NCI-H510A (cell line): ENCODE measurements at places on chromosomes 12 and 14.
A peak's percentile ranks its signal among the peaks of the same experiment; 100 is the strongest.

DNA sequence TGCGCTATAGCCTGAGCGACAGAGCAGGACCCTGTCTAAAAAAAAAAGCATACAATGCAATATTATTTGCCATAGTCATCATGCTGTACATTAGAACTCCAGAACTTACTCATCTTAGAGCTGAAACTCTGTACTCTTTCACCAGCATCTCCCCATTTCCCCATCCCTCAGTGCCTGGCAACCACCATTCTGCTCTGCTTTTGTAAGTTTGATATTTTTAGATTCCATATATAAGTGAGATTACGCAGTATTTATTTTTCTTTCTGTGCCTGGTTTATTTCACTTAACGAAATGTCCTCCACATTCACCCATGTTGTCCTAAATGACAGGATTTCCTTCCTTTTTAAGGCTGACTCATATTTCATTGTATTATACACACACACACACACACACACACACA, 121.8 kb downstream of the BBS10 start:
- no peak for DNase-seq

DNA sequence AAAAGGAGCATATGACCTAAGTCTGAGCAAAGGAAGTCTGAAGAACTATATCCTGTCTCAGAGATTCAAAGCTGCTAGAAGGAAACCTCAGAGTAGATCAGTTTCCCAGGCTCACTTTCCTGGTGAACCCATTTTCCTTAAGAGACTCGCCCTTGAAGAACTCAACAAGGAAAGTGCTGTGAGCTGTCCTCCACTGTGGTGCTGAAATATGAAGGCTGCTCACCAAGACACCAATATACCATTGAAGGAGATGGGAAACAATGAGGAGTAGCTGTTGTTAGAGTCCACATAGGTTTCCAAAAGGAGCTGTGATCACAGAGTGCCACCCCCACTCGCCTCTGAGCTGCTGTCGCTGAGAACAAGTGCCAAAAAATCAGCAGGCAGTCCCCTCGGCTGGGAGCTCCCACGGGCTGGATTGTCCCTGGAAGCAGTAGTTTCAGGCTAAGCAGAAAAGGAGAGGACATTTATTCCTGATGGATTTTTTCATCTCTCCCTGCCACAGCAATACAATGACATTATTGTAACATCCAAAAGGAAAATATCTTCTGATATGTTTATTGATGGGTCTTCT, 282.1 kb downstream of the RPS29 start:
- no peak for DNase-seq

- DNase-seq, result no peak
Observed at GRCh38 chr12:24900196-24900595, 48.7 kb downstream of the BCAT1 start.

- DNase-seq, result no peak
Observed at GRCh38 chr12:74349925-74350324, 187.7 kb upstream of the ATXN7L3B start.

DNA sequence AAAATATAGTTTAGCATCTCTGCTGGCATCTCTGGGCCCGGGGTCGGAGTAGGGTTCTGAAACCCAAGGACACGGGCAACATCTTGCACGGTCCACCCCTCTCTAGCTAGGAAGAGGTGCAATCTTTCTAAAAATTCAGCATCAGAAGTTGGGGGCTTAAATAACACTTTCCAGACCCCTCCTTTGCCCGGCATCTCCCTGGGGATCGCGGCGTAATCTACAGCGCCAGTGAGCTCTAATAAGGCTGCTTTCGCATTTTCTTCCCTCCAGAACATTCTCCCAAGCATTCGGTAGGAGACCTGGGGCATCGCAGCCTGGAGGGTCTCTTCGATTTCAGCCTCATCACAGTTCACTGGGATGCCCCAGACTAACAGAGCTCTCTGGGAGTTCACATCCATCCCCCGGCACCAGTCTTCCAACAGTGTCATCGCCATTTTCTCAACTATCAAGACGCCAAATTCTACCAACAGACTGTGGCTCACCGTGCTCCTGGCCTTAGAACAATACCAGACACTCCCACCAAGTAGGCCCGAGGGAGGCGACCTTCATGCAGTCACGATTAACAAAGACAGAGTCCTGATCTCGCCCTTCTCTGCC, 880 bp downstream of the PNMA1 start:
- DNase-seq, result no peak

DNA sequence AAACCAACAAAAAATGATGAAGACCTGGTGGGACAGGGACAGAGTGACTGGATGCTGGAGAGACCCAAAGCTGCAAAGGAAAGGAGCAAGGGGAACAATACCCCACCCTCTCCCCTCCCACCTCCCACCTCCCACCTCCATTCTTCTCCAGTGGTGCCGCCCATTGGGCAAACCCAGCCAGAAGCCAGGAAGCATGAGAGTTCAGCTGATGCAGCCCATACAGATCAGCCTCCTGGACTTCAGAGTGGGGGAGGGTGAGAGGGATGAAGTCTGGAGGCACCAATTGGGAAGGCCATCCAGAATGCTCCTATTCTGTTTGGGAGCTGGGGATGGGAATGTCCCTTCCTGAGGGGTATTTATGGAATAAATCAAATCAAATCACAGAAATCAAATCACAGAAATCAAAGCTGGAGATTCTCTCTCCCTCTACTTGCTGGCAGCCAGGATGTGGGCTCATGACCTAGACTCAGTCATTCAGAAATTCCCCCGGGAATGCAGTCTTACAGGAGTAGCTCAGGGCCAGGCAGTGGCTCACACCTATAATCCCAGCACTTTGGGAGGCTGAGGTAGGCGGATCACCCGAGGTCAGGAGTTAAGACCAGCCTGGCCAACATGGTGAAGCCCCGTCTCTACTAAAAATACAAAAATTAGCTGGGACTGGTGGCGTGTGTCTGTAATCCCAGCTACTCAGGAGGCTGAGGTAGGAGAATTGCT, 31.1 kb downstream of the IRF2BPL start:
- no peak for DNase-seq

- DNase-seq, result no peak
Observed at GRCh38 chr12:62903151-62903550, 31.8 kb downstream of the PPM1H start.

- DNase-seq, result no peak
Observed at GRCh38 chr12:30909349-30910037, 17.1 kb upstream of the TSPAN11 start.

DNA sequence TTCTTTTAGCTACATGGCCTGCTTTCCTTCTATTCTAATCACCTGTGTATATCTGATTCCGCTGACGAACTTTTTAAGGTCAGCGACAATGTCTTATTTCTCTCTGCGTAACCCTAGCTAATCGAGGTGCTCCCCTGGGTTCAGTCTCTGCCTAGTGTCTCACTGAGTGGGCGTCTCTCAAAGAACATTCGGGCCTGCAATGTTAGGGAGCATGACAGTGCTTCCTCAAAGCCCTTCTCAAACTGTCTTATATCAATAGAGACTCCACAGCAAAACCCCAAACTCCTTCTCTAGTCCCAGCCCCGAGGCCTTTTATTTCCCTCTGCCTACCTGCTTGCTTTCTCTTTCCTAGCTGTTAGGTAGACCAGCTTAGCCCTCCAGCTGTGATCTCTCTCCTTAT, 13.7 kb upstream of the RPS6KL1 start:
- DNase-seq, result no peak

DNA sequence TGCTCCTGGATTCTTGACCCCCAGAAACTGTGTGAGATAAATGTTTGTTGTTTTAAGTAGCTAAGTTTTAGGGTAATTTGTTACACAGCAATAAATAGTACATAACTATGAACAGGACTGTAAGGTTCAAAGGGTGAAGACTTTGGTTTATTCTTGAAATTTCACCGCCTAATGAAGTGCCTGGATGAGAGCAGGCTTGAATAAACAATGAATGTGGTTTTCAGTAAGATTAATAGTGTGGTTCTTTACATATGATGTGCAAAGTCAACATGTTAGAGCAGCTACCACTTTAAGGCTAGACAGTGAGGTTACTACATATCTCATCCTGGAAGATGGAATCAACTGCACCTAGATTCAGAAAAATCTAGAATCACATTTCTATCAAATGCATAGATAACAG, 145.2 kb upstream of the BTG1 start:
- peak; percentile 4 for DNase-seq

- no peak for DNase-seq
Observed at GRCh38 chr14:98138666-98139065, 1133.3 kb downstream of the BCL11B start.
